ENCODE measurements at places on chromosomes 4 and X.

GRCh38 chr4:33107814-33108213 lies 2387.6 kb downstream of the PCDH7 start:
- no peak for DNase-seq

- DNase-seq, result no peak
Observed at GRCh38 chr4:39730072-39730471, 32.1 kb downstream of the UBE2K start.

DNA sequence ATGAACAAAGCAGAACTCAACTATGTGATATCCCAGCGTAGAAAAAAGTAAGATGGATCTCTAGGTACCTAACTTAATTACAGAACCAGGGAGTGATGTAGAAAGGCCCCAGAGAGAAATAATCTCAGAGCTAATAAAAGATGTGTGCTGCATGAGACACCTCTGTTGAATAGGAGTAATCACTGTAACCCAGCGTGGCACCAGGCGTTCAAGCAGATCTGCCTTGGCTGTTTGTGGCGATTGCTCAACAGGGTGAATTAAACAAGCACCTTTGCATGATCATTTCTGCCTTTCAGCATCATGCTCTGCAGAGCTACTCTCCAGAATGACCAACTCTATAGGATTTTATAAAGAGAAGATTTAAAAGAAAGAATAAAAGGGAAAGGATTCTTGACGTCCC lies 81.7 kb upstream of the KCNIP4 start:
- DNase-seq, result no peak

DNA sequence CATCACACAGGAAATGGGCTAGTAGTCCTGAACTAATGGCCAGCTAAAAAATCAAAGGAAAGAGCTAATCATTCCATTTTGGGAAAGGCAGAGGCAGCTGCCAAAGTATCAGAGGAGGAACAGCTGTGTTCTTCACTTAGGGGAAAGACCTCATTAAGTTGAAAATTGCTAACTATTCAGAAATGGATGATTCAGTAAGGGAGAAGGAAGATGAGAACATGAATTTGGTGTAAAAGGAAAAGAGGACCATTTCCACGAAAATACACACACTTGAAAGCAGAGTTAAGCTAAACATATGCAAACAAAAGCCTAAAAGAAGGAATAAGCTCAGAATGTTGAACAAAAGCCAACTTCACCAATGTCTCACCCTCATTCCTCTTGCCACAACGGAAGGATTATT lies 90.4 kb downstream of the PCDH19 start:
- no peak for DNase-seq

GRCh38 chrX:10107483-10107882 lies 49.3 kb upstream of the CLCN4 start:
- DNase-seq, result no peak

DNA sequence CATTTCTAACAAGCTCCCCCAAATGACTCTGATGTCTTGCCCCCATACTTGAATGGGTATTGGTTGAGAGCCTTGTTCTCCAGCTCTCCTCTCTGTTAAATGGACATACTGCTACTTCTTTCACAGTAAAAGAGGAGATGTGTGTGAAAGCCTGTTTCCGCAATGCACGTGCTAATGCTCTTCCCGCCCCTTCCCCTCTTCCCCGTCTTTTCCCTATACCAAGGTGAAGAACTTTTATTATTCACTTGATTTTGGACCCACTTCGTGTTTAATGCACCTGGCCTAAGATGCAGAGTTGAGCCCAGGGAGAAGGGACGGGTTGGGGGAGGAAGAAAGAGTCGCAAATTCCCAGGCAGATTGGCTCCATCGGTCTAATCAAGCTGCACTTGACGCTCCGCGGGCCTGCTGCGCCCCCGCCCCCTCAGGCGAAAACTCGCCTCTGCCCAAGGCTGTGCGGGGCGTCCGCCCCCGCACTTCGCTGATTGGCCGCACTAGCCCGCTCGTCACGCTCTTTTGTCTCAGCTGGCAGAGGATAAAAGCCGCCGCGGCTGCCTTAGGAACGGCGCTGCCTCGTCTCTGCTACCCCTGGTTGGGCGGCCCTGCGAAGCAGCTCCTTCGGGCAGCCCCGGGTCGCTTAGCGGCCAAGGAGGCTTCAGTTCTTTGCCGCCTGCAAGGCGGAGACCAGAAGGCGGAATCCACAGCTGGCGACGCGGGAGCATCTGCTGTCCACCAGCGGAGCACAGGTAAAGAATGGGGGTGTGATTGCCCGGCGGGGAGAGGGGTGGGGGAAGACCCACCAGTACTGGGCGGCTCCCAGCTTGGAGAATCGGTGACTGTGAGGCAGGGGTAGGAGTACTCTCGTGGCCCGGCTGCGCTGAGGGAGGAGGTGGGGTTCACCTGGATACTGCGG lies at the start of gene ZCCHC12:
Gene ZCCHC12, plus strand, starts transcription at position 562 of the 910 bp plus-strand sequence. CDS start 1,421 bp downstream, outside the sequence.
- DNase-seq, result no peak

GRCh38 chrX:151754641-151755215 lies 20.2 kb downstream of the CNGA2 start:
- DNase-seq, result no peak
